ENCODE measurements at places on chromosomes 3 and 15.

DNA sequence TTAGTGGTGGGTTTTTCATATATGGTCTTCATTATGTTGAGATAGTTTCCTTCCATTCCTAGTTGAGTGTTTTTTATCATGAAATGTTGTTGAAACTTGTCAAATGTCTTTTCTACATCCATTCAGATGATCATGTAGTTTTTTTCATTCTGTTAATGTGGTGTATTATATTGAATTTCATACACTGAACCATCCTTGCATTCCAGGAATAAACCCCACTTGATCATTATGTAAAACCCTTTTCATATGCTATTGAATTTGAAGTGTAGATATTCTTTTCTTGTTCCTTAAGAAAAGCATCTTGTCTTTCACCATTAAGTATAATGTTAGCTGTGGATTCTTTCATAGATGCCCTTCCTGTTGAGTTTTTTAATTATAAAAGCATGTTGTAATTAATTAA is 42.9 kb downstream of the PIAS1 start:
- no peak for DNase-seq

DNA sequence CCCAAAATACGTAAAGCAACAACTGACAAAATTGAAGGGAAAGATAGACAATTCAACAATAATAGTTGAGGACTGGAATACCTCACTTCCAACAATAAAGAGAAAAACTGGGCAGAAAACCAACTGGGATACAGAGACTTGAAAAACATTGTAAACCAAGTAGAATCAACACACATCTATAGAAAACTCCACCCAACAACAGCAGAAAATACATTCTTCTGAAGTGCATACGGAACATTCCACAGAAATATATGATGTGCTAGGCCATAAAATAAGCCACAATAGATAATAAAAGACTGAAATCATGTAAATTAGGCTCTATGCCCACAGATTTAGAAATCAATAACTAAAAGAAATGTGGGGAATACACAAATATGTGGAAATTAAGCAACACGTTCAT is 98.4 kb upstream of the THBS1 start:
- DNase-seq: no peak

DNA sequence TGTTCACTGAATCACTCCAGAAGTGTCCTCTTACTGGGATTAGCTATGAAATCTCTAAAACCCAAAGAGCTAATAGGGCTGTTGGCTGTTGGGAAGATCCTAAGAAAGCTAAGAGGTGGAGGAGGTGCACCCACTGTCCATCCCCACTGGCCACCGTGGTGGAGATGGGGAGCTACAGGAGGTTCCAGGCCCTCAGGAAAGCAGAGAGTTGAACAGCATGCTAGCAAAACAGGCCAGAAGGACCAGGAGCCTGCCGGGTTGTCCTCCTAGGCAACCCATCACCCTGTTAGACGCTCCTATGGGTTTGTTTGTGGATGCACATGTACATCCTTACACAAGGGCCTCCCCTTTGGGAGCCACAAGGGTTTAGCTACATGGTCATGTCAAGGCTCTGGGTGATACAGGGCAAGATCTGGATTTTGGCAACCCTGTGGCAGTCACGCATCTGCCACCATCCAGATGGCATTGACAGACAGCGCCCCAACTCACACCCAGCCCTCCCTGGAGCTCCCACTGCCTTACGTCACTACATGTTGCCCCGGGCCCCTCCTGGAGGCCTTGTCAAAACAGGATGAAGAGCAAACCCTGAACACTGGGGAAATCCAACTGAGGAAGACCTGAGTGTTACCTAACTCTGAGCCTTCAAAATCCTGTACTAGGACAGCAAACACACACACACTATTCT is 208.1 kb downstream of the SLCO3A1 start:
- DNase-seq: no peak

GRCh38 chr3:19950316-19950715 is 3.4 kb downstream of the RAB5A start:
- DNase-seq: no peak

GRCh38 chr15:85993116-85993515 is 86.6 kb upstream of the AGBL1 start:
- DNase-seq: no peak

- no peak for DNase-seq
These were observed 723 bp downstream of the CPNE4 start for GRCh38 chr3:132034097-132034485.

DNA sequence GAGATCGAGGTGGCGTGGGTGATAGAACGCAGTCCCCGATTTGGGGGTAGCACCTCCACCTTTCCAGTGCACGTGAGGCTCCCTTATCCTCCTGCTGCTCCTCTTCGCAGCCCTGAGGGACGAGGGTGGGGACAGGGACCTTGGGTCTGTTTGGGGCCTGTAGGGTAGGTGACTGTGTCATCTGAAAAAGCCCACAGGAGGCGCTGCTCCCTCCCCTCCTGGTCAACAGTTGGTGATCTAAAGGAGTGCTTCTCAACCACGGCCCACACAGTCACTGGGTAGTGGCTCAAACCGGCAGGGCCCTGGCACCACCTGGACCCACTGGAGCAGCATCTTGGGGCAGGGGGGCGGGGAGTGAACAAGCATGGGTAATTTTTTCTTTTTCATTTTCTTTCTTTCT is 7.1 kb downstream of the LRRK1 start:
- DNase-seq: no peak

GRCh38 chr3:1529676-1530075 is 436.9 kb downstream of the CNTN6 start:
- no peak for DNase-seq

DNA sequence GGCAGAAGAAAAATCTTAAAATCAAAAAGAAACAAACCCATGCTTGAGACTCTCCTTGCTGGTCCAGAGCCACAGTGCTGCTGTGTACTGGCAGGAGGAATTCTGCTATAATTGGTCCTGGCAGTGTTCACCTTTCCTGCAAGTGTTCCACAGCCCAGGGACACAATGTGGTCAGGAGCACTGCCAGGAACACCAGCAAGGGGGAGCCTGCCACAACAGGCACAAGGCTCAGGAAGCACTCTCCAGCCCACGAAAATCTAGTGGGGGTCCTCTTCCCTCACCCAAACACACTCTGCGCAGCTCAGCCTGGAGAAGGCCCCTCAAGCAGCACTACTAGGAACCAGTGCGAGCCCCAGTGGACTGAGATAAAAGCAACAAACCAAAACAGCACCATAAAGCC is 92.9 kb downstream of the UBE3A start:
- DNase-seq: no peak

- no peak for DNase-seq
These were observed 210.5 kb upstream of the TLE3 start for GRCh38 chr15:70308011-70308734.

DNA sequence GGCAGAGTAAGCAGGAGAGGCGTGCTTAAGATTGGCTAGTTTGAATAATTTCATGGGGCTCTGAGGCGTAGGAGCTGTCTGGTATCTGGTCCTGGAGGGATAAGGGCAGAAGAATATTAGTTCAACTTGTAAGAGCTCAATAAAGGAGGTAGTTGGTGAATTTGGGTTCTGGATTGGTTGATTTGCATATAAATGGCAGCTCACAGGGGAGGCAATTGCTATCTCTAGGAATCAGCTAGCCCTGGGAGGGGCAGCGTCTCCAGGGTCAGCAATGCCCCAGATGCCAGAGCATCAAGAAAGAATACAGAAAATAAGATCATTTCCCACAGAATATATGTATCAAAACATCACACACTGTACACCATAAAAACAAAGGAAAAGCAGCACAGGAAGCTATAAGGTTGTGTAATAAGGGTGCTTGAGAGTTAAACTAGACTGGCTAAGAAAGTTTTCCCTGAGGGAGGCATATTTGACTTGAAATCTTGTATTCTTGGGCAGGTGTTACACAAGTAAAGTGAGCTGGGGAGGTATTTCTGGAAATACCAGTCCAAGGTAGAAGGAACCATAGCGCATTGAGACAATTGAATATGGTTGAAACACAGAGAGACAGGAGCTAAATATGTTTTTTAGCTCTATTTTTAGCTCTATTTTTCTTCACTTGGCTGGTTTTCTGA is 6.1 kb downstream of the MOBP start:
- no peak for DNase-seq

- DNase-seq: no peak
These were observed 59.6 kb upstream of the IQSEC1 start for GRCh38 chr3:13132731-13133410.

GRCh38 chr3:106746286-106746685 is 631.0 kb upstream of the CCDC54 start:
- DNase-seq: no peak

- no peak for DNase-seq
These were observed 10.4 kb downstream of the GYG1 start for GRCh38 chr3:149001727-149002126.

- DNase-seq: no peak
These were observed 219.8 kb downstream of the FMN1 start for GRCh38 chr15:32974691-32975090.

- no peak for DNase-seq
These were observed 252.5 kb downstream of the CDIN1 start for GRCh38 chr15:36831904-36832287.

DNA sequence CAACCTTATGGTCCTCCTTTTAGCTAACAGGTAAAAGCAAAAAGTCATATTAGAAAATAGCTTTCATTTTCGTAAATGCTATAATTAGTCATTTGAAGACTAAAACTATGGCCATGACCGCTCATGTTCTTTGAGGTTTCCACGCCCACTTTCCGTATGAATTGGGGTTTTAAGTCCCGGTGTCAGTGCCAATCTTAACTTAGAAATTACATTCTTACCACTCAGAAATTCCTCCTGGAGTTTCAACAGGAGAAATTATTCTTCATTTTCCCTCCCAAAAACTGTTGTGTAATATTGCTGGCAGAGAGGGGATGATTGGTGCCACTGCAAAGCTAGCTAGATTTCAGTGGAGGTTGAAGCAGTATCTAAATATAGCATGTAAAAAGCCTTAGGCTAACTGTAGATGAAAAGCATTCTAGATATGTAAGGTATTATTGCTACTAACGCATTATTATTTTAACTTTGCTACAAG is 71.0 kb upstream of the MDFIC2 start:
- no peak for DNase-seq

DNA sequence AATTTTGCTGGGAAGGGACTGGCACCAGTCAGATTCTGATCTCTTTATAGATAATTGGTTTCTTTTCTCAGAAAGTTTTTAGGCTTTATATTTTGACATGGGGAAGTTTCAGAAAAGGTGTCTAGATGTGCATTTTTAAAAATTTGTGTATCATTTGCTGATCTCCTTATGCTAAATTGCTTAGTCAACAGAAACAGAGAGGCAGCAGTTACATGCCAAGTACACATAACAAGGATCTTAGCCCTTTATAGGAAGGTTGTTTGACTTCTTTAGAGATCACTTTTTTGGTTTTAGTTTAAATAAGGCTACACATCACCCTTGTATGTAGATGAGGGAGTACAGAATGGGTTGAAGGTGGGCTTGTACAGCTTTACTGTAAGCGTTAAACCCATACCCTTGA is 53.5 kb downstream of the RAP2B start:
- no peak for DNase-seq

- DNase-seq: no peak
These were observed 240.6 kb upstream of the GOLIM4 start for GRCh38 chr3:168336276-168336675.

DNA sequence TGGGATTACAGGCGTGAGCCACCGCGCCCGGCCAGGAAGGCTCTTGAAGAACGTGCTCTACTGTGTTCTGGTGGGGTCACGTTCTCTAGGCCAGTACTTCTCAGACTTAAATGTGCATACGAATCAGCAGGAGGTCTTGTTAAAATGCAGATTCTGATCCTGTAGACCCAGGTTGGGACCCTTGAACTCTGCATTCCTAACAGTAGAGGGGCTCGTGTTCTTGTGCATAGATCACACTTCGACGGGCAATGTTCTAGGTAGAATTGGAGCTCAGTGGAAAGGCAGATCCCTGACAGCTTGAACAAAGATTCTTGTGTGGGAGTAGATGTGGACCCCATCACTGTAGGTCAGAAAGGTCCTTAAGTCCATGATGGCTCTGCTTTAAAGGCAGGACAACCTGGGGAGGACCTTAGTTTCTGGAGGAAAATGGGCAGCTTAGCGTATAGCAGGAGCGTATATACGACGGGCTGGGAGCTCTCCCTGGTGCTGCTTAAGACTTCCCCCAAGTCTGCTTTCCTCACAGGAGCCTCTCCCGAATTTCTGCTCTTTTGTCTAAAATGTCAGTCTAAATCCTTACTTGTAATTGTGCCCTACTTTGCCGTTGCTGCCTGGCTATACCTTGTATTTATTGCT is 16.9 kb upstream of the FAM81A start:
- DNase-seq: no peak

GRCh38 chr3:151866711-151867410 is 6.6 kb upstream of the SUCNR1 start:
- no peak for DNase-seq
